Fibroblast of skin of abdomen (primary cell): ENCODE measurements at places on chromosomes 12 and 14.

- DNase-seq: no peak
These were observed 61.7 kb upstream of the ST8SIA1 start for GRCh38 chr12:22396253-22396652.

- DNase-seq: no peak
These were observed 7.5 kb downstream of the C14orf180 start for GRCh38 chr14:104586832-104587620.

- no peak for DNase-seq
These were observed 136.7 kb downstream of the ZNF664 start for GRCh38 chr12:124109760-124110159.

DNA sequence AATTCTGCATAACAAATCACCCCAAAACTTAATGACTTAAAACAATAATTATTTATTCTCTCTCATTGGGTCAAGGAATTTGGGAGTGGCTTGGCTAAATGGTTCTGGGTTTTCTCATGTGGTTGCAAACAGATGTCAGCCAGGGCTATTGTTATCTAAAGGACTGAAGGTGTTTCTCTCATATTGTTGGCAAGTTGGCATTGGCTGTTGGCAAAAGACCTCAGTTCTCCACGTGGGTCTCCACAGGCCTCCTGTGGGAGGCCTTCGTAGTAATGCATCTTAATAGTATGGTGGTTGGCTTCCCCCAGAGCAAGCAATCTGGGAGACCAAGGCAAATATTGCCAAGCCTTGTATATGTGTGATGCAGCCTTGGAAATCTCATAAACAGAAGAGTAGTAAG lies 14.4 kb downstream of the GALNT16 start:
- DNase-seq: no peak

DNA sequence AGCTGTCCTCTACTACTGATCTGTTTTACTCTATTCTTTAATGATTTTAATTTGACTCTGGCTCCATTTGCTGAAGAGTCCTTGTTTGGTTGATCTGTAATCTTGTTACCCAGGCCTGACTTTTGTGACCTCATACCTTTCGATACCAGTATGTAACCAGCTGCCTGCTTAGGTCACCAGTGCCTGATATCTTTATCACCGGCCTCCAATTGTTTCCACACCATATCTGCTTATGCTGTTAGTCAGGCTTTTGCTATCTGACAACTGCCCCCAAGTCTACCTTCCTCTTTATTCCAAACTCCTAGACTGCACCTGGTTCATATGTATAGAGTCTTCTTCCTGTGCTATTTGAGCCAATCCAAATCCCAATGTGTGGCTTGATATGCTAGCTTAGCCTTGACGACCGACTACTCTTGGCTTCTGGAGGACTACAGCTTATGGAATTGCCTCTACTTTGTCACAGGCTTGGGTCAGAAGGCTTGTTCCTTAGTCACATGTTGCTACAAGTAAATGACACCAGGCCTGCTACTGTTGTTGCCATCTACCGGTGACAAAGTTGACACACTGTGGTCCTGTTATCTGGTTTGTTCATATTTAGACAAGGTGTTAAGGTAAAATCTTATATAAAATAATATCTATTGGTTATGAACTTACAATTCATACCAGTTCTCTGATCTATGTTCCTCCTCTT lies 193.9 kb downstream of the TRHDE start:
- DNase-seq: no peak

- no peak for DNase-seq
These were observed 5.8 kb upstream of the BIN2 start for GRCh38 chr12:51329742-51330141.

GRCh38 chr12:130952171-130952954 lies 1.3 kb upstream of the ADGRD1 start:
- DNase-seq: no peak

DNA sequence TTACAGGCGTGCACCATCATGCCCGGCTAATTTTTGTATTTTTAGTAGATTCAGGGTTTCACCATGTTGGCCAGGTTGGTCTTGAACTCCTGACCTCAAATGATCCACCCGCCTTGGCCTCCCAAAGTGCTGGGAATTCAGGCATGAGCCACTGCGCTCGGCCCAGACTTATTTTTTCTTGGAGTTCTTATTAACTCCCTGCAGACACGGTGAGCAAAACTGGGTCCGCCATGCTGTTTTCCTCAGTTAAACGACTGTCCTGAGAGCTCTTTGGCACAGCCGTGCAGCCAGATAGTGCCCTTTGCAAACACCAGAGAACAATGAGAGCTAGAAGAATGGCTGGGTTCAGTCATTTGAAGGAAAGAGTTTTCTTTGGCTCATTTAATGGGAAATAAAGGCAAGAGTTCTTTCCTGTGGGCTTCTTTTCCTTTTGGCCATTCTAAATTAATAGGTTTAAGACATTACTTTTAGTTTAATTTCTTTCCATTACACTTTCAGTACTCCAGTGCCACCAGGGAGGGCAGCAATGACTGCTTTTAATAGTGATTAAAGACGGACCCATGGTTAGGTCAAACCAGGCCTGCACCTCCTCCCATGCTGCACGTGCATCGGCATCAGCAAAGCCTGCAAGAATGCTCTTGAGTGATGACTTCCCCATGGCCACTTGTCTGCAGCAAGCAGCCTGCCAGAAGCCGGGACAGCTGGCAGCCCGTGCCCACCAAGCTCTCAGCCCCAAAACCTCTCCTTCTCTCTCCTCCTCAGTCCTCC lies 60.7 kb downstream of the VCPKMT start:
- DNase-seq: peak; percentile 22

GRCh38 chr12:19998961-19999804 lies 369.2 kb upstream of the PDE3A start:
- no peak for DNase-seq

DNA sequence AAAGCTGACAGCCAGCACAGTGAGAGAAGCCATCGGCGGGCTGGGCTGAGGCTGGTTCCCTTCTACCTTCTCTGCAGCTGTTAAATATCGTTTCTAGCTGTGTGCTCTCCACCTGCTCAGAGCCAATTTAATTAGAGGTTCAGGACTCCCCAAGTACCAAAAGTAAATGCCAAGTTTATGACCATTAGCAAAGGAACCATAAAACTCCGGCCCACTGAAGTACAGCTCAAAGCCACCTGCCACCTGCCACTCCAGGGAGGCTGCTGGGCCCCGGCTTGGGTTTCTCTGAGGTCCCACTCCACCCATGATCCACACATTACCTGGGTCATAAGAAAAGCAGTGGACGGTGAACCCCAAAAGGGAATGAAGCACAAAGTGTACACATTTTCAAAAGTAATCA lies 272.8 kb downstream of the KSR2 start:
- DNase-seq: no peak

DNA sequence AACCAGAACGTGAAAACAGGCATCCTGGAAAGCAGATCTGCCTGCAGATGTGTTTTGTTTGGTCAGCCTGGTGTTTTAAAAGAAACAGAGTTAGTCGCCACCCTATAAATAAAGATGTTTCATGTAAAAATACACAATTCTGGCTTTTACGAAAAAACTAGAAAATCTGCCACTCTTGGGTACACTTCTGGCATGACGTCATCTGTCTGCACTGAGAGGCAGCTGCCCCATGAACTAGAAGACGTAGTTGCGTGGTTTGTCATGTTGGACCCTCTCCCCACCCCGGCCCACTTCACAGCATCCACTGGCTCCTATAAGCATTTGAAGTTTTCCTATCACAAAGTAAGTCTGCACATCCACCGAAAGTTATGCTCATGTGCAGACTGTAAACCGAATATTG lies 392.5 kb downstream of the GLT1D1 start:
- no peak for DNase-seq

DNA sequence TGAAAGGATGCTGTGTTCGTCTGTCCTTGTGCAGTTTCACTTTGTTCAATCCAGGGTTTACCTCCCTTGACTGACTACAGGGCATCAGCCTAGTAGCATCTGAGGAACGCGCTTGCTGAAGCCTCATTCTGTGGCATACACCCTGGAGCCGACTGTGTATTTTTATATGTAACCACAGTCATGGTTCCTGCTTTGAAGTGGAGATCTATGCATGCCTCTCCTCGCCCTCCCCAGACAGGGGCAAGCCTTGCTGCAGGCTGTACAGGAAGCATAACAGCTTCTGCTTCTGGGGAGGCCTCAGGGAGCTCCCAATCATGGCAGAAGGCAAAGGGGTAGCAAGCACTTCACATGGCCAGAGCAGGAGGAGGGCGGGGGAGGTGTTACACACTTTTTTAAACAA lies 262.1 kb downstream of the BCL11B start:
- DNase-seq: no peak

GRCh38 chr14:105999361-106000028 lies 473.1 kb downstream of the TMEM121 start:
- DNase-seq: no peak

DNA sequence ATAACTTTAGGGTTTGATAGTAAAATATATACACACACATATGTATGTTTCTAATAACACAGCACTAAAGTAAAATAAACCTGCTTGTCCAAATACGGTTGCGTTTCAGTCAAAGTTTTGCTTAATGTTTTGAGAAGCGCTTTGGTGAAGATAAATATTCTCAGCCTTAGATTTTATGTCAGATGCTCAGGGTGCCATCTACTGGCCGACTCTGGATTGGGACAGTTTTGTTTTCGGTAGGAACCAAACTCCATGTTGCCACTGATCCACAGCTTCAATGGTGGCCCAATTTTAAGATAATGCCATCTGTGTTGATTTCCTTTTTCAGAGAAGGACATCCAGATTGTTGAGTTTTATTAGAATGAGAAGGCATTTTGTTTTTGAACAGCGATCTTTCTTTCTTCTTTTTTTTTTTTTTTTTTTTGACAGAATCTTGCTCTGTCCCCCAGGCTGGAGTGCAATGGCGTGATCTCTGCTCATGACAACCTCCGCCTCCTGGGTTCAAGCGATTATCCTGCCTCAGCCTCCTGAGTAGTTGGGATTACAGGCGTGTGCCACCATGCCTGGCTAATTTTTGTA lies 43.1 kb downstream of the LLPH start:
- peak; percentile 80 for DNase-seq

GRCh38 chr12:121034616-121035305 lies 4.3 kb downstream of the OASL start:
- no peak for DNase-seq

DNA sequence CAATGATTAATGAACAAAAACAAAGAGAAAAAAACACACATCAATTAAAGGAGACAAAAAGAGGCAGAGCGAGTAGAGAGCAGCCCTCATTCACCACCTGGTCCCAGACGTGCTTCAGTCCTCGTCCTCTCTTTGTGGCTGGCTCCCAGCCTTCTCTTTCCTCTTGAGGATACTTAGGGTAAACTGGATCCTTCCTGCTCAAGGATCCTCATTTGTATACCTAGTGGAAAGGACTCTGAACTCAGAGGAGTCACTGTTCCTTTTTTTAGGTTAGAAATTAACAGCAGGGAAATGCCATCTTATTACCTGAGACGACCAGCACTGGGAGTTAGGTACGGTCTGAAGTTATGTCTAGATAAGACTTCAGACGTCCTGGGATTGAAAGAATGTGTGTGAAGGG lies 9.7 kb downstream of the MLEC start:
- DNase-seq: no peak

- DNase-seq: no peak
These were observed 1.0 kb downstream of the CDCA3 start for GRCh38 chr12:6849976-6850560.
